Globus pallidus (tissue), 1 donor: ENCODE measurements at places on chromosomes 4 and X.

- DNase-seq: no peak
These were observed 4.6 kb downstream of the RASSF6 start for GRCh38 chr4:73615613-73616012.

- peak; percentile 37 for DNase-seq
These were observed at the start of gene LRAT for GRCh38 chr4:154743683-154744340. Gene LRAT (plus strand): TSS chr4:154744000. CDS start chr4:154744327, 327 bp downstream.

GRCh38 chrX:134406356-134407064 lies 53.5 kb upstream of the HPRT1 start:
- DNase-seq: no peak

DNA sequence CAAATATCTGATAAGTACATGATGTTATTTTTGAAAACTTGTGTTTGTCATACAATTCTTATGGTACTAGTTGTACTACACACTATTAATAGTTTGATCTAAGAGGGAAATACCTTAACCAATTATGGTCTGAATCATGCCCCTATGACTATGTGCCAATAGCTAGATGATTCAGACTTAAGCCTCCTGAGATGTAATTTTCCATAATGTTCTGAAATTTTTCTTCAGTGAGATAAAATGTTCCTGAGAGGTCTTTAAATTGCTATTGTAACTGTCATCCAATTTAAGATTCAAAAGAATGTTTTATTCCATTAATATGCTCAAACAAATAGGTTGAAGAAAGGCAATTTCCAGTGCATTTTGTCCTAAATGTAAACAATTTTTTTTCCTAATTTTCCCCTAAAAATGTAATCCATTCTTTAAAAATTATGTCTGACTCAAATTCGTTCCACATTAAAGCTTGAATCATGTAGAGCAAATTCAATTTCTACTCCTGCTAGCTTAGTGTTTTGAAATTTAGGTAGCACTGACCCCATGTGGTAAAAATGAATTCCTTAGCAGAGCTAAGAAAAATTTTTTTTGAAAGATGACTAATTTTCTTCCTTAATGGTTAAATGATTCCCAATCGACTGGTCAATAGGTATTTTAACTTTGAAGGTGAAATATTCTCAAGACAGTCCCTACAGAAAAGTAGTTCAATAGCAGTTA lies 49.1 kb downstream of the APOOL start:
- DNase-seq: peak; percentile 7

- DNase-seq: no peak
These were observed 70.5 kb upstream of the TBC1D9 start for GRCh38 chr4:140826701-140827027.

DNA sequence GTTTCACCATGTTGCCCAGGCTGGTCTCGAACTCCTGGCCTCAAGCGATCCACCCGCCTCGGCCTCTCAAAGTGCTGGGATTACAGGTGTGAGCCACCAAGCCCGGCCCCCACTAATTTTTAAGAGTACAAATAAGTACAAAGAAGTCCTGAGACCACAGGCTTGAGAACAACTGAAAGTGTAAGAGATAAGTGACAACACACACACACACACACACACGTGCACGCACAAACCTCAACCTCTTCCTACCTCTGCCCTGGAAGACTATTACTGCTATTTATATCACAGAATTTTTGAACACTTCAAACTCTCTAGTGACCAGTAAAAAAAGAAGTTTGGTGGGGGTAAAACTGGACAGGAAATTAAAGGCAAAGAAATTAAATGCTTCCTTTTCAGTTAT lies 7.5 kb downstream of the KLHL15 start:
- no peak for DNase-seq

GRCh38 chr4:165415910-165416309 lies 37.1 kb downstream of the CPE start:
- DNase-seq: no peak

DNA sequence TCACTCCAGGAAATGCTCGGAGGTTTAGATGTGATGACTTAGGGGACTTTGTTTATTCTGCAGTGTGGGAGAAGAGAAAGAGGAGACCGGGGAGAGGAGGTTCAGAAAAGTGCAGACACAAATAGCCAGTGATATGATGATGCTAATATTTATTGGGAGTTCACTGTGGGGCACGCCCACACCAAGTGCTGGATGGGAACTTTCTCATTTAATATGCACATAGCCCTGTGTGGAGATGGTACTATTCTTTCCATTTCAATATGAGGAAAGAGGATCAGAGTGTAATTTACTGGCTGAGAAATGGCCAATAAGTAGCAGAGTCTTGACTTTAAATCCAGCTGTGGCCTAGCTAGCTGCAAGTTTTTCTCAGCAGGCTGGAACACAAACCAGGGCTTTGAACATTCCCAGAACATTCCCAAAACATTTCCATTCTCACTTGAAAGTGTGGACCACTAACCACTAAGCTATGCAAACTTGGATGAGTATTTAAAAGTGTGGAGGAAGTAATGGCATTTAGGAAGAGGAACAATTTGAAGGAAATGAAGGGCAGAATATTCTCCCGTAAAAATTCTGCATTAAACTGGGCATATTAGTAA lies 231.7 kb downstream of the HS3ST1 start:
- DNase-seq: no peak

- DNase-seq: no peak
These were observed 514.5 kb upstream of the SMIM31 start for GRCh38 chr4:164239433-164239832.

DNA sequence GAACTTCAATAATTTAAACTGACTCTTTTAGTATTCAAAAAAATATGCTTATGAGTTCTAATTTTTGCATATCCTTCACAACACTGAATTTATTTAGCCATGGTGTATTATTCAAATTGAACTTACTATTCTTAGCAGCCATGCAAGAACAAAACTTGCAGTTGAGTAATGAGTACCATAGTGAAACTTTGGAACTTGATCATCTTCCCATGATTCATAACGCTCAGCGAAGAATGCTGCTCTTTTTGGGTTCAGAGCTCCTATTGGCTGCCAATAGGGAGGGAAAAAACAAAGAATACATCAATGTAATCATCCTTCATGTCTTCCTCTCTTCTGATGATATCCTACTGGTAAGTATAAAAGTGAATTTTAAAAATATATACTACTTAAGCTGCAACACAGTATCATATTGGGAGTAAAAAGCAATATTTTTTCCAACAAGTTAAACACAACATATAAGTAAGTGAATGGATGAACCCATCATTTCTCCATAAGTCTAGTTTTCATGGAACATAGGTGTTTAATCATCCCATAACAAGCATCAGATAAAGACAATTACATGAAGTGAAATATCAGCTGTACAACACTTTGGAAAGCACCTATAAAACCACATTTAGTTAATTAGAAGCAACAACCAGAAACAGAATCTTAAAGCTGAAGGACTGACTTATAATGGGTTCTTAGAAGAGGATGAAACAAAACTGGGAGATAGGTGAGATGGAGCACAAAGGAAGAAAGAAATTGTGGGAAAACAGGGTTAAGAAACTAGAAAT lies 145.2 kb upstream of the MAB21L2 start:
- no peak for DNase-seq

DNA sequence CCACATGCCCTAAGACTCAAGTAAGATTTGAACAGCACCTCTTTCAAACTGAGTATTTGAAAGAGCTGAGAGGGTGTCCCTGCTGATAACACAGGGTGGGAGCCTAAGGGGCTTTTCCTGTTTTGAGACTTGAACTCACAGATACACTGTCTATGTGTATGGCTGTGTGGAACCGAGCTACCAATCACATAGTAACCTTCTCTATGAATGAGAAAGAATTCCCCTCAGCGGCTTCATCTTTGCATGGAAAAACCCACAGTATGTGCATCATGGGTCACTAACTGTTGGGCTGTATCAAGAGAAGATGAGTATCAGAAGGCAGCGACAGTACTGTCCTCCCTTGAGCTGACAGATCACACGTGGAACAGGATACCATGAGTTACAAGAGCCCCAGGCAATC lies 336.3 kb downstream of the AFF2 start:
- DNase-seq: no peak

DNA sequence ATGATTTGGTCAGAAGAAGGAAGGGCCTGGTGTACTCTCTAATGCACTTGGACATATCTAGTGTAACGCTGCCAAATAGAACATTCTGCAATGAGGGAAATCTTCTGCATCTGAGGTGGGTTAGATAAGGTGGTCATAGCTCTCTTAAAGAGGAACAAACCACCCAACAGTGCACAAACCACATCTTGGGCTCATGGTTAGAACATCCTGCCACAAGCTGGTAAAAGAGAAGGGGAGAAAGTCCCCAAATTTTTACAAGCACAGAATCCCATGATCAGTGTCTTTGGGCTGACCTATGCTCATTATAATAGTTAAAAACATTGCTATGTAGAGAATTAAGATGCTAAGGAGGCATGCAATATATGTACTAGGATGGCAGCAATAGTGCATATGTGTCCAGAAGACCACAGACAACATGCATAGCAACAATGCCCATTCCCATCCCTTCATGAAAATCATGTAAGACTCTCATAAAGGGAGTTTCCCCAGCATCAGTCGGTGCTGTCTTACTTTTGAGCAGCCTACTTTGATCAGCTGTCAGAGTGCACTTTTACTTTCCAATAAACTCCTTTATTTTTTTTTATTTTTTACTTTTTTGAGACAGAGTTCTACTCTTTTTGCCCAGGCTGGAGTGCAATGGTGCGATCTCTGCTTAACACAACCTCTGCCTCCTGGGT lies 99.7 kb upstream of the SLC7A11 start:
- DNase-seq: no peak

DNA sequence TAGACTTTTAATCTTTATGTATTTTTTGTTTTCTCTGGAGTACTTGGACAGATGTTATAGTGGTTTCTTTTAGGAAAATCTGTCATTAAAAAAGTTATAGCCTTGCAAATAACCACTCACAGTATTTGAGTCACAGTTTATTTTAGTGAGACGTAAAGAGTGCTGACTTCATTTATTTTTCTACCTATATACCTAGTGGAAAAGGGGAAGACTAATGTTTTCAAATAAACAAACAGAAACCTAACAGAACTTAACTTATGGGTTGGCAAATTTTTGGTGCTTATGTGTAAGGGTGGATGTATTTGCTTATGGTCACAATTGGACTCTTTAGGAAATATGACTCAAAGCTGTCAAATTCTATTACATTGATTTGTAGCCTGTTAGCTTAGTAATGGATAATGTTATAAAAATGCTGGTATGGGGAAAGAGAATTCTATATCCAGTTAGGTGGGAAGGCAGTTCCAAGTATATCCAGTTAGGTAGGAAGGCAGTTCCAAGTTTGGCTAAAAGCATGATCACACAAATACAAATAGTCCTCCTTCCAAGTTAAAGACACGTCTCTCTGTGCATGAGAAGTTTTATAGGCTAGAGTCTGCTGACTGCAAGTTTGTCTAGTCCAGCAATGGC lies 61.9 kb downstream of the SLC9A6 start:
- no peak for DNase-seq

- DNase-seq: no peak
These were observed 35.7 kb downstream of the PACRGL start for GRCh38 chr4:20735931-20736330.

DNA sequence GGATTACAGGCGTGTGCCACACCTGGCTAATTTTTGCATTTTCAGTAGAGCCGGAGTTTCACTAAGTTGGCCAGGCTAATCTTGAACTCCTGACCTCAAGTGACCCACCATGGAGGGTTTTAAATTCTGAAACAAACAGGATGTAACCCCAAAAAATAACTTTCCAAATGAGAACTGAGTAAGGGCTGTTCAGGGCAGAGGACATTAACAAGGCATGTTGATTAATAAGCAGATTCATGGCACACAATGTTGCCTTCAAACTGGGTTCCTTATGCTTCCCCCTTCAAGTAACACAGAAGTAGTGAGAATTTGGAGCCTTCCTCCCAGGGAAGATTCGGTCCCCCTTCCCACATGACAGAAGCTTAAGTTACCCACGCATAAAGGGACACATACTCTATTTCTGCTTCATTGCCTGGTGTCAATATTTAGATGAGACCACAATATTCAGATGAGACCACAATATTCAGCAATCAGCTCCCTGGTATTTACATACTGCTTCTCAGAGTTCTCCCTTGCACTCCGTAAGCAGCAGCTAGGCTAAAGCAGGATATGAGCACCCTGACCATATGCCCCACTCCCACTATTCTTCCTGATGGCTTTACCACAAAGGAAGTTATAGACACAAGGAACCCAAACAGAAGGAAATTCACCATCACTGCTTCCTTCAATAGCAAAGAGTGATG lies 21.4 kb downstream of the GRSF1 start:
- no peak for DNase-seq

DNA sequence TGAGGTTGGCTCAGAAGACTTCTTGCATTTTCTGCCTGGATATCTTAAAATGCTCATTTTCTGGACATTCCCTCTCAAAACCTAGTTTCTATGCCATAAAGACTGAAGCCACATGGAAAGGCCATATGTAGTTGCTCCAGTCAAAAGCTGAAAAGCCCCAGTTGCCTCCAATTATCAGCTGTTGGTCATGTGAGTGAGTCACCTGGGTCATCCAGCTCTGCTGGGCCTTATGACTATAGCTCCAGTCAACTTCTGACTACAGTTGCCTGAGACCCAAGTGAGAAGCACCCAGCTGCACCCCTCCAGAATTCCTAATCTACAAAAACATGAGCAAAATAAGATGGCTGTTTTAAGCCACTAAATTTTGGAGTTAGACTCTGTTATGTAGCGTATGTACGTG lies 41.9 kb downstream of the HELQ start:
- DNase-seq: no peak

- no peak for DNase-seq
These were observed 644.5 kb upstream of the DIPK2B start for GRCh38 chrX:45845142-45845541.

- peak; percentile 83 for DNase-seq
These were observed 14.1 kb downstream of the KLF3 start for GRCh38 chr4:38678078-38678477.

DNA sequence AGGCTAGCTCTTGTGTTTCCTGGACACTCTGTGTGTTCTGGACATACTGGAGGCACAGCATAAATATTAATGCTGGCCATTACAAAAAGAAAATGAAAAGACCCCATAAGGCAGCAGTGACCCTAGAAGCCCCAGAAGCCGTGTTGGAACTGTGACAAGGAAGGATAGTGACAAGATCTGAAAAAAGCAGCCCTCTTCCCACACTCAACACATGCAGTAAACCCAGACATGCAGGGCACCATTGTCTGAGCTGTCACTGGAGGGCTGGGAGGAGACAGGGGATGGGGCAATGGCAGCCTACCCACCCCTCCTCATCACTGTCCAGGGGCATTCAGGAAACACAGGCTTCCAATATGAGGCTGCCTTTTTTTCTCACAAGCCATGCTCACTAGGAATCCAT lies 6.5 kb downstream of the TRIM2 start:
- DNase-seq: no peak

GRCh38 chr4:125529071-125529470 lies 214.3 kb downstream of the FAT4 start:
- no peak for DNase-seq

GRCh38 chr4:169256101-169256612 lies 14.6 kb downstream of the SH3RF1 start:
- no peak for DNase-seq

- DNase-seq: peak; percentile 3
These were observed 68.4 kb downstream of the MID2 start for GRCh38 chrX:107894038-107894437.

GRCh38 chr4:152072001-152072485 lies 311.2 kb upstream of the GATB start:
- DNase-seq: no peak
